ENCODE measurements at places on chromosomes 5 and 9.

- no peak for DNase-seq
Measured at GRCh38 chr5:83025690-83026478, 51.3 kb downstream of the TMEM167A start.

DNA sequence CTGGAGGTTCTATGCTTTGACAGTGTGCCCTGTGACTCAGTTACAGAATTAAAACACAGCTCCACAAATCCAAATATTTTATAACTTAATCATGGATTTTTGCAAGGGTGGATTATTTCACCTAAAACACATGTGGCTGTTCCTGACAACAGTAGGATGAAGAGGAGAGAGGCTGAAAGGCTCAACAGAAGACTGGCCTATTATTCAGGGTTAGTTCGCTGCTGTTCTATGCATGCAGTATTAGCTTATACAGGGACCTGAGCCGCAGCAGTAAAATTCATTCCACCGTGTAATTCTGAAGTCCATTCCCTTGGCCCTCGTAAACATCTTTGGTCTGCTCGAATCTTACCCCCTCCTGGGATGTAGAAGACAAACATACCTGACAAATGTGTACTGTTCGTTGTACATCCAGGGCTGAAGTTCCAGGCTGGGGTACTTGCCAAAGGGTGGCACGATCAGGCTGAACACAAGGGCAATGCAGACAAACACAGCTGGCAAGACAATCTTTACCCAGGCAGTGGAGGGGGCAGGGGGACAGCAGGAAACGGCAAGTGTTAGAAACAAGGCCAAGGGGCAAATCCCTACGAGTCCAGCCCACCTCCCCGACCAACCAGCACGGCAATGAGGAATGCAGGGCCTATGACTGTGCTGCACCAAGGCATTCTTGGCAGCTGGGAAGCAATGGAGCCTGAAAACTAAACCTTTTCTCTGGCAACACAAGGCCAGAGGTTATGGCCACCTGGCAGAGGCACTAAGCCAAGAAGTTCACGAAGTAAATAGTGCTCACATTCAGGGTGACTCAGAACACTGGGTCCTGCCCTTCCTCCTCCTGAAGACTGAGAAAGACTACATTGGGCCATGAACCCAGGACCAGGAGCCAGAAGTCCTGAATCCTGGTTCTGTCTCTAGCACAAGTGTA, 46.8 kb downstream of the NIPSNAP3B start:
- no peak for DNase-seq

GRCh38 chr9:126704157-126704891, 90.6 kb downstream of the LMX1B start:
- peak; percentile 66 for DNase-seq

DNA sequence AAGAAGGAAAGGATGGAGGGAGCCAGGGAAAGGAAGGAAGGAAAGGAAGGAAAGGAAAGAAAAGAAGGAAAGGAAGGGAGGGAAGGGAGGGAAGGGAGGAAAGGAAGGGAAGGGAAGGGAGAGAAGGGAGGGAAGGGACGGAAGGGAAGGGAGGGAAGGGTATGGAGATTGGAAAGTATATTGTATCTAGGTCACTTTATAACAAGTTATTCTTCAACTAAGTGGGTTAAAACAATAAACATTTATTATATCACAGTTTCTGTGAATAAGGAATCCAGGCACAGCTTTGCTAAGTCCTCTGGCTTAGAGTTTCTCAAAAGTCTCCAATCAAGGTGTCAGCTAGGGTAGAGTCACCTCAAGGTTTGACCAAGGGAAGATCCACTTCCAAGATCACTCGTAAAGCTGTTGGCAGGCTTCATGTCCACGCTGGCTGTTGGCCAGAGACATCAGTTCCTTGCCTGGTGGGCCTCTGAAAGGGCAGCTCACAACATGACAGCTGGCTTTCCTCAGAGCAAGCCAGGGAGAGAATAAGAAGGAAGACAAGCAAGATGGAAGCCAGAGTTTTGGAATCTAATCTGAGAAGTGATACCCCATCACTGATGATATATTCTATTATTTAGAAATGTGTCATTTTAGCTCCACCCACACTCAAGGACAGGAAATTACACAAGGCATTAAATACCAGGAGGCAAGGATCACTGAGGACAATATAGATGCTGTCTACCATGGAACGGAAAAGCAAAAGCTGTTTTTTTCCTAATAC, 105.1 kb downstream of the DEPDC1B start:
- no peak for DNase-seq

DNA sequence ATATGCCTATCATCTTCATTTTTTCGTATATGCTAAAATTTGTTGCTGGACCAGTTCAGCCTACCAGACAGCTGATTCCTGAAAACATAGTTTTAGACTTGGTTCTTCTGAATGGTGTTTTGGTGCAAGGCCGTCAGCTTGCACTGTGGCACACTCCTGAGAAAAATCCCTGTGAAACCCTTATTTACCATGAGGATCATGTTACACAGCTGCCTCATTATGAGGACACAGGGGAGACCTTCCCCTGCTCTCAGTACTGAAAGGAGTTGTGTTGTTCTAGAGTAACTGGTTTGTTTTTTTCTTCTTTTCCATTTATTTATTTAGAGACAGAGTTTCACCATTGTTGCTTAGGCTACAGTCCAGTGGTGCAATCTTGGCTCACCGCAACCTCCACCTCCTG, 37.6 kb downstream of the MAST4 start:
- DNase-seq, result no peak

DNA sequence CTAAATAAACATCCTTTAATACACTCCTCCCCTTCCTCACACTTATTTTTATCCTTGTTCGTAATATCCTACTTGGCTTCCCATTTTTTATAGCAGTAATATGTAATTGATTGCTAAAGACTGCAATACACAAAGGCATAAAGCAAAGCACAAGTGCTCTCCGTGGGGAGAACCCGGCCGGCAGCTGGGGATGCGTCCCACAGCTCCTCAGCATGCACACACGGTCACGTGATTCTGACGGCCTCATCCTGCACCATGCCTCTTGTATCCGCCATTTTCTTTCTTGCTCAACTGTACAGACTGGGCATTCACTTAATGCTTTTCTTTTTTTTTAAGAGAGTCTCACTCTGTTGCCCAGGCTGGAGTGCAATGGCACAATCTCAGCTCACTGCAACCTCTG, 2.8 kb downstream of the BRD3OS start:
- DNase-seq, result no peak

GRCh38 chr5:179839328-179840256, 18.9 kb downstream of the SQSTM1 start:
- no peak for DNase-seq

GRCh38 chr9:16833296-16833835, 37.1 kb downstream of the BNC2 start:
- DNase-seq, result no peak

- DNase-seq, result peak; percentile 17
Measured at GRCh38 chr5:61449804-61450492, 117.9 kb downstream of the ZSWIM6 start.

GRCh38 chr5:42756606-42757601, at the start of gene CCDC152:
Gene CCDC152, plus strand, starts transcription at chr5:42756818. Its CDS starts 2,304 bp downstream, at chr5:42759122.
- peak; percentile 47 for DNase-seq

DNA sequence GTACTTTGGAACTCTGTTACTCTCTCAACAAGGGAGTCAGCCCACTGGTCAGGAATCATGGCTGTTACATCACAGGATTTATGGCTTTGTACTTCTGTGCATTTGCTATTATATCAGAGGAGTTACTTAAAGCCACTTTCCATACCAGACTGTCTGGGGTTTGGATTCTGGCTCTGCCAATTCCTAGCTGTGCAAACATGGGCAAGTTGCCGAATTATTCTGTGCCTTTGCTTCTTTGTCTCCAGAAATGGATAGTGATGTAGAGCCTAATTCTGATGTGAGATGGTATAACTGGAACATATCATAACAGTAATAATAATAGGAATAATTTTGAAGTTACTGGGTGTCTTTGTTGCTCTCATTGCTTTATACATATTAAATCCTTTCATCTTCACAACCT, 1047.3 kb upstream of the SEMA6A start:
- no peak for DNase-seq

GRCh38 chr5:150410524-150411244, 2.0 kb downstream of the CD74 start:
- peak; percentile 90 for DNase-seq

DNA sequence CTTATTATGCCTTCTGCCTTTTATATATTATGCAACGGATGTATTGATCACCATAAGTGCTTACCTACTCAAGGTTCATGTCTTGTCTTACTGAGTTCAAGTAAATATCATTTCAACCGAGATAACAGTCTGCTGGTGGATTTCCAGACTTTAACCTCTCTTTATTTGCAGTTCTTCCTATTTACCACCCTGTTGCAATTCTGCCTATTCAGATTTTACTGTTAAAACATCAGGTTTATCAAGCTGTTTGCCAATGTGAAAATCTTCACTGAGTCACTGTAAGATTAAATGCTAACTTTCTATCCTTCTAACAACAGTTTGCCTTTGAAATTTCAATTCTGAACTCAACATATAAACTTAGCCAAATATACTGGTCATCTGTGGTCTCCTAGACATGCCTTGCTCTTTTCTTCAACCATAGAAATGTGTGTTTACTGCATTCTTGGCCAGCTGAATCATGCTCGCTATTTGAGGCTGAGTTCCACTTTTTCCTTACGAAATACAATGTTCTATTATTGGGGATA, 471.7 kb upstream of the RORB start:
- DNase-seq, result no peak

GRCh38 chr5:56059854-56060253, 65.1 kb upstream of the IL6ST start:
- DNase-seq, result no peak

- DNase-seq, result no peak
Measured at GRCh38 chr9:91059713-91060112, 258.1 kb downstream of the SYK start.

GRCh38 chr5:52283221-52283620, 504.5 kb upstream of the ITGA1 start:
- DNase-seq, result no peak

All from suppressor macrophage treated with lipopolysaccharide for 1 hour (primary cell).